ENCODE measurements at places on chromosomes 6 and 20.

DNA sequence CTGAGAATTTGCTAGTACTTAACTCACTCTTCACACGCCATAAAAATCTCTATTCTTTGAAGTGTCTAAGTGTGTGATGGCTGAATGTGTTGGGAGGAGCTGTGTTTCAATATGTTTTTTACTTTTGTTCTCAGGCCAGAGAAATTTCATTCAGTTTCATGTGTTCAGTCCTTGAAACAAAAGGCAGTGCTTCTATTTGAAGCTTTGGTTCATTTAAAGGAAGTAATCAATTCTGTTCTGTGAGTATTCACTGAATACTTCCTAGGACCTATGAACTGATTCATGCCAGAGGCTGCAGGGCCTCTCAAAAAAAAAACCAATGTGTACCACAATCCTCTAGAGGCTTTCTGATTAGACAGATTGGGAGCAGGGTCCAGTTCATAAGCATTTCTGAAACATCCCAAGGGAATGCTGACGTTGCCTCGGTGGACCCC is 12.4 kb upstream of the F13A1 start:
- DNase-seq: no peak

GRCh38 chr20:43925215-43925614 is 10.6 kb downstream of the TOX2 start:
- DNase-seq: no peak

- no peak for DNase-seq
Observed at GRCh38 chr6:121837545-121838229, 402.2 kb downstream of the GJA1 start.

DNA sequence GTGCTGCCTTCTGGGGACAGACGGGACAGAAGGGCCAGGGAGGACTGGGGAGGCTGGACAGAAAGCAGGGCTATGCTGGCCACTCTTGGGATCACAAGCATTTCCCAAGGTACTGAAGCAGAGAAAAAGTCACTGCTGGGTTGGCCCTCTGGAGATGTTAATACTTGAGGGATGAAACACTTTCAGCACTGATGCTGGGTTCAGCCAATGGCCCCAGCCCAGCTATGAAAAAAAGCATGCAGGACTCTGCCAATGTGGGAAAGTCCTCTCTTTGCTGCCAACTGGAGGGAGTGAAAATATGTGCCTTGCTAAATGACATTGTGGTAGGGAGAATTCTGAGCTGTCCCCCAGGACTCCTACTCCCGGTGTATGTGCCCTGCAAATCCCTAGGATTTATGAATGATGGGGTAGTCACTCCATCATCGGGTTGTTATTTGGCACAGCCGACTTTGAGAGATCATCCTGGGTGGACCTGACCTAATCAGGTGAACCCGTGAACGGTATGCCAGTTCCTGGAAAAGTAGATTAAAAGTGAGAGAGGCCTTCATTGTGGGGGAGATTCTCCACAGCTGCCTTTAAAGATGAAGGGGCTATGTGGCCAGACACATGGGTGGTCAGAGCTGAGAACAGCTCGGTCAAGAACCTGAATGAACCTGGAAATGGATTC is 119.9 kb upstream of the TRAF3IP2 start:
- DNase-seq: no peak

GRCh38 chr20:6560978-6561377 is 206.5 kb upstream of the BMP2 start:
- no peak for DNase-seq

- no peak for DNase-seq
Observed at GRCh38 chr6:137241481-137242038, 22.4 kb upstream of the IFNGR1 start.

DNA sequence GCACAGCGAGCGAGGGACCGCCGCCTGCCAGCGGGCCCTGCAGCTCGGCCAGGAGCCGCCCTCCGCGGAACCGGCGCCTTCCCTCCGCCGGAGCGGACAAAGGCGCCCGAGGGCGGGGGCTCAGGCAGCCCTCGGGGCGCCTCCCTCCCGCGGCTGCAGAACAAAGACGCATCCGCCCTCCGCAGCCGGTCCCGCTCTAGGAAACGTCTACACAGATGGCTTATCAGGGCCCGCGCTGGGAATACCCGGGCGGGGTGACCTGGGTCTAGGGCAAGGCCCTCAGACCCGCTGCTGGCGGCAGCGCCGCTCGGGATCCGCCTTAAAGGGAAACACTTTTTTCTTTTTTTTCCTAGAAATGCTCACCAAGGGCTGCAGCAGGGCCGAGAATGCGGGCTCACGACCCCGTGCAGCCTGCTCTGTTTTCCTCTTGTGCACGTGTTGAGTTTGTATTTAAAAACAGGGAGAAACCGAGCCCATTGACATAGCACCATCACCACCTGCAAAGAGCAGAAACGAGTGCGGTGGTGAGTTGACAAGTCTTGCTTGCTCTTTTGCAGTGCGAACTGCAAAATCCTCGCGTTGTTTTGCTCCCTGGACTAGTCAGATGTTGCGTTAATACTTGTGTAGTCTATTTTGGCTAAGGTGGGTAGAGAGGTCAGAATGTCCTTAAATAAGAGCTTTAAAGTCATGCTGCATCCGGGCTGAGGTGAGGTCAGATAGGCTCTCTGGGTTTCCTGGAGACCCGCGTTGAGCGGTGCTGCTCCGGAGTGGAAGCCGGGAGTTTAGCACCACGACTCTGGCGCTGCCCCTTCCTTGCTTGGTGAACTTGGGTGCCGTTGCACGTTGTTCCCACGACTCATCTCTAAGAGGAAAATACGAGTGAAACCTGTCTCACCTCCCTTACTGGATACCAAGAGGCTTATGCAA is 1.1 kb upstream of the RPS6KA2 start:
- DNase-seq: peak; percentile 62

GRCh38 chr6:25280344-25281074 is 1.3 kb downstream of the CARMIL1 start:
- DNase-seq: no peak

GRCh38 chr6:157184202-157185015 is 138.9 kb downstream of the TMEM242 start:
- DNase-seq: peak; percentile 58

- no peak for DNase-seq
Observed at GRCh38 chr6:42907336-42907735, 8.5 kb upstream of the PTCRA start.

- DNase-seq: peak; percentile 71
Observed at GRCh38 chr6:41318654-41319565, 16.5 kb upstream of the NCR2 start.

GRCh38 chr6:158707821-158708195 is 58.0 kb downstream of the SYTL3 start:
- no peak for DNase-seq

DNA sequence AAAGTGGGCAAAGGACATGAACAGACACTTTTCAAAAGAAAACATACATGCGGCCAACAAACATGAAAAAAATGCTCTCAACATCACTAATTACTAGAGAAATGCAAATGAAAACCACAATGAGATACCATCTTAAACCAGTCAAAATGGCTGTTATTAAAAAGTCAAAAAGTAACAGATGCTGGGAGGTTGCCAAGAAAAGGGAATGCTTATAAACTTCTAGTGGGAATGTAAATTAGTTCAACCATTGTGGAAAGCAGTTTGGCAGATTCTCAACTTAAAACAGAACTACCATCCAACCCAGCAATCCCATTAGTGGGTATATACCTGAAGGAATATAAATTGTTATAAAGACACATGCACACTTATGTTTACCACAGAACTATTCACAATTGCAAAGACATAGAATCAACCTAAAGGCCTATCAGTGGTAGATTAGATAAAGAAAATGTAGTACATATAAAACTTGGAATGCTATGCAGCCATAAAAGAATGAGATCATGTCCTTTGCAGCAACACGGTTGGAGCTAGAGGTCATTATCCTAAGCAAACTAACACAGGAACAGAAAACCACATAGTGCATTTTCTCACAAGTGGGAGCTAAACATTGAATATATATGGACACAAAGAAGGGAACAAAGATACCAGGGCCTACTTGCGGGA is 16.3 kb downstream of the CENPQ start:
- no peak for DNase-seq

DNA sequence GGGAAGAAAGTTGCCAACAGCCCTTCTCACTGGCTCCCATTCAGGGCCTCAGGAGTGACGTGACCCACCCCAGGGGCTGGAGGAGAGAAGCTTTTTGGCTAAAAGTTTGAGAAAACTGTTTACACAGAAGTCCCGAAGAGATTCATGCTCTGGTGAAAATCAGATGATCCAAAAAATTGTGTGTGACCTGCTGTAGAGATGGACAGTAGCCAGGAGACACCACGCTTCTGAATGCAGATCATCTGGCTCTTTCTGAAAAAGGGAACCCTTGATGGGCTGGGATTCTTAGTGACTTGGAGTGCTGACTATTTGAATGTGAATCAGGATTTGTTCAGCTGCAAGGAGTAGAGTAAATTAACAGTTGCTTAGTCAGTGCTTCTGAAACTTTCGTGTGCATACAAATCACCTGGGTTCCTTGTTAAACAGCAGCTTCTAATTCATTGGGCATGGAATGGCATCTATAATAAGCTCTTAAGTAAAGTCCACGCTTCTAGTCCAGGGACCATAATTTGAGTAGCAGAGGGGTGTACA is 265.1 kb downstream of the PREX1 start:
- no peak for DNase-seq

GRCh38 chr6:20698675-20699074 is 164.4 kb downstream of the CDKAL1 start:
- no peak for DNase-seq

DNA sequence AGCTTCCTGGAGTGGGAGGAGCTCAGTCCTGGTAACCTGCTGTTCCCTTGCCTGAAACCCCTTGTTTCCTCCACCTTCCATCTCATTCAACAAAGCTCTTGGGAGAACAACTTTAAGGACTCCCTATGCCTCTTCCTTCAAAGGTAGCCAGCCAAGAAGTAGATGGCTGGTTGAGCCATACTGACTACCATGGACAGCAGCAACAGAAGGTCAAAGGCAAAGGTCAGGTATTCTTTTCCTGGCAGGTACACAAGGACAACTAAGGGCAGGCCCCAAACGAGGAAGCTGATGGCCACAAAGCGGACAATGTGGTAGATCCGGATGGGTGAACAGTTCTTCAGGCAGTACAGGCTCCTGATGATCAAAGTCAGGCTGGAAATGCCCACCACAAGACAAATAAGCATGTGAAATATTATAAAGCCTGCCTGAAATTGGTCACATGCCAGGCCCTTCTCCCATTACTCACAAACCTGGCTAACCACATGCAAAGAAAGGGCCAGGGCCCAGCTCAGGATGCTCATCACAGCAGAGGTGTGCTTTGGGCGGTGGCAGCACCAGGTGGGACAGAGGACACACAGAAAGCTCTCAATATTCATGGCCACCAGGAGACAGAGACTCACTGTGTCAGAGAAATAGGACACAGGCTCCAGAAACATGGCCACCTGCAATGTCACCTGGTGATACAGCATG is 21.7 kb downstream of the UBD start:
- no peak for DNase-seq

GRCh38 chr6:13397359-13398068 is 69.2 kb upstream of the TBC1D7 start:
- DNase-seq: no peak

GRCh38 chr20:41169791-41170351 is 32.5 kb downstream of the PLCG1 start:
- DNase-seq: no peak

DNA sequence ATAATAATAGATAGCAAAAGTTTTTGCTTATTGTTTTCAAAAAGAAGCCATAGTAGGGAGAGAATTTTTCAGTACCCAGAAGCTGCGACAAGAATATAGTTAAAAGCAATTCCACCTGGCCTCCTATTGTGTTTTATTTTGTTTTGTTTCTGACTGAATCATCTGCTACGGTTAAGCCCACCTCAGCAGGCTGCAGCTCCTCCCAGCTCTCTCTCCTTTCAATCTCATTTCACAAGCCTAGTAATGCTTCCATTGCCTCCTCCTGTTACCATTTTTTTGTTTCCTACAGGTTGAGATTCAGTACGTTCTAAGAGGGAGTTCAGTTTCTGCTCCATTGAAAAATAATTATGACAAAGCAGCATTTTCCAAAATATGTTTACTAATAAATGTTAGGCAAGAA is 77.9 kb downstream of the PCSK2 start:
- DNase-seq: no peak

- no peak for DNase-seq
Observed at GRCh38 chr20:61814244-61814643, 251.4 kb downstream of the TAF4 start.

DNA sequence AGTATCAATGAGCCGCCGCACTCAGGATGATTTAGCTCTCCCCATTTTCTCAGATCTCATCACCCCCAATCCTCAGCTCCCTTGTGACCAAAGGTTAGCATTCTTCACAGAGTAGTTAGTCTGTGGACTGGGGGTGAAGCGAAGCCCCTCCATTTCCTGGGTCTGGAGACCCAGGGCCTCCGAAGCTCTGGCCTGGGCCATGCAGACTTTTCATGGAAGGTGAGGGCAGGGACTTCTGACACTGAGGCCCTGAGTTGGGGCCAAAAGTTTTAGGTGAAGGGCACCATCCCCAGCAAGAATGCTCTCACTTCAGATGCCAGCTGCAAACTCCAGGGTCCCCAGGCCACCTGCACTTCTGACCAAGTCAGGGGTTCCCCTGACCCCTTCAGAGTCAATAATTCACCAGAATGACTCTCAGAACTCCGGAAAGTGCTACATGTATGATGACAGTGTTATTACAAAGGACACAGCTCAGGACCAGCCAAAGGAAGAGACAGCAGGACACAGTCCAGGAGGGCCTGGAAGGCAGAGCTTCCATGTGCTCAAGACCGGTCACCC is 65.7 kb upstream of the DUSP22 start:
- no peak for DNase-seq

GRCh38 chr20:53087037-53087777 is 115.0 kb downstream of the TSHZ2 start:
- no peak for DNase-seq

DNA sequence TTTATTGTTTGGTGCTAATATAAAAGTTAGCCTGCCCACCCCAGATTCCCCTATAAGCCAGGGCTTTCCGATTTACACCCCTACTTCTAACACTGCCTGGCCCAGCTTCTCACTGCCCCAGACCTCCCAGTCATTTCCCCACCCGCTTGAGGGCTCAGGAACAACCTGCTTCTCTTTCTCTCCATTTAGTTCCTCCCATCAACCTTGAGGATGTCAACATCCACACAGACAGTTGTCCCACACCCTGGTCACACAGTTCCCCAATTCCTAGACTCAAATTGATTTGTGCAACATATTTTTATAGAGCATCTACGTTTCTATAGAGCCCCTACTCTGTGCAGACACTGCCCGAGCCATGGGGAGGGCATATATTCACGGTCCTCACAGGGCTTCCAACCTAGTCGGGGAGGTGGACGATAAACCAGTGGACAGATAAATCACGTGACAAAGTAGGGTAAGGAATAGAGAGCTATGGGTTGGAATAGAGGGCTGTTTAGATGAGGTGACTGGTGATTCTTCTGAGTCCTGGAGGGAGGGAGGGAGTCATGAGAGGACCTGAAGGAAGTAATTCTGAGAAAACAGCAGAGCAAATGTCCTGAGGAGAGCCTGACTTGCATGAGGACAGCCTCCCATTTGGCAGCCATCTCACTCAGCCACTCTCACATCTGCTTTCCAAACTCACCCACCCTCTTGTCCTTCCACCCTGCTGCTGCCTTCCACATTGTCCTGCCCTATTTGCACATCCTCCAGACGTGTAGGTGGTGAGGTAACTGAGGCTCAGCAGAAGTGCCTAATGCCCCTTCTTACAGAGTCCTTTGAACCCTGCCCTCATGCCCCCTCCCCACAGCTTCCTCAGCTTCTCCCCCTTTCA is 6.3 kb downstream of the GABRR2 start:
- no peak for DNase-seq

- DNase-seq: no peak
Observed at GRCh38 chr20:32278199-32278643, 770 bp downstream of the KIF3B start.

Measured in progenitor cell of endocrine pancreas (in vitro differentiated cells).